ENCODE measurements at places on chromosomes 3 and 15.

DNA sequence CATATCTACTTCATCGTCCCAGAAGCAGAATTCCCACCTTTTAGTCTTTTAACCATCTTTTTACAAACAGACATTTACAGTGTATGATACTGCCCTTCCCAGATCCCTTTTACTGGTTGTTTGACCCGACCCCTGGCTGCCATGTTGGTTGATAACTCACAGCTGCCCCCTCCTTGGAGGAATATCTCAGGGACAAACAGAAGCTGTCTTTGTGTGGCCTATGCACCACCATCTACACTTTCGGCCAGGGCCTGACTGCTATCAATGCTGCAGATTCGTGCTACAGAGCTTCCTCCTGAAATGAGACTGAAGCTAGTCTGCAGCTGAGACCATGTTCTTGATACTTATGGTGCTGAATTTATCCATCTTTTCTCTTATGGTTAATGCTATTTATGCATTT is 6.6 kb upstream of the POLQ start:
- DNase-seq, result peak; percentile 11

- peak; percentile 93 for DNase-seq
These were observed 70.8 kb downstream of the RAP2B start for GRCh38 chr3:153232851-153233271.

- no peak for DNase-seq
These were observed 342.7 kb upstream of the SATB1 start for GRCh38 chr3:18767756-18768303.

DNA sequence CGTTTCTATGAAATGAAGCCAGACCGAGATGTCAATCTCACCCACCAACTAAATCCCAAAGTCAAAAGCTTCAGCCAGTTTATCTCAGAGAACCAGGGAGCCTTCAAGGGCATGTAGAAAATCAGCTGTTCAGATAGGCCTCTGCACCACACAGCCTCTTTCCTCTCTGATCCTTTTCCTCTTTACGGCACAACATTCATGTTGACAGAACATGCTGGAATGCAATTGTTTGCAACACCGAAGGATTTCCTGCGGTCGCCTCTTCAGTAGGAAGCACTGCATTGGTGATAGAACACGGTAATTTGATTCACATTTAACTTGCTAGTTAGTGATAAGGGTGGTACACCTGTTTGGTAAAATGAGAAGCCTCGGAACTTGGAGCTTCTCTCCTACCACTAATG is 41.9 kb upstream of the TRA2B start:
- DNase-seq, result no peak

DNA sequence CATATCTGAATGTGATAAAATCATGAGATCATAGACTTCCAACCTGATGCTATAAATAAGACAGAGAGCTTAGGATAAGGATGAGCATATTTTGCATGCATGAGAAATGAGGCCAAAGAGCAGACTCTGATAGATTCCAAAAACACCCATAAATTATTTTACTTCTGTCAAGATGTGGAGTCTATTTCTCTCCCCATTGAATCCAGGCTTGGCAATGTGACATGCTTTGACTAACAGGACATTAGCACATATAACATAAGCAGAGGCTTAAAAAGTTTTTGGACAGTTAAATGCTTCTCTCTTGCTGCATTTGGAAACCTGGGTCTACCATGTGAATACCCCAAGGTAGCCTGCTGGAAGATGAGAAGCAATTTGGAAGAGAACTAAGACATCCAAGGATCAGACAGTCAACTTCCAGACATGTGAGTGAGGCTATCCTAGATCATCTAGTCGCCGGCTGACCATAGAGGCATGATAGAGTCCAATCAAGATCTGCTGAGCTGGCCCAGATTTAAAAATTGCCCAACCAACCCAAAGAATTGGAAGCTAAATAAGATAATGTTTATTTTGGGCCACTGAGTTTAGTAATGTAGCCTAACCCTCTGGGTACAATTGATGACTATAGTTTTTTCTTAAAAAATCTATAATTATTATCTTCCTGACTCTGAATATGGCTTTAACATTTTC is 30.3 kb downstream of the MYLK start:
- peak; percentile 64 for DNase-seq

DNA sequence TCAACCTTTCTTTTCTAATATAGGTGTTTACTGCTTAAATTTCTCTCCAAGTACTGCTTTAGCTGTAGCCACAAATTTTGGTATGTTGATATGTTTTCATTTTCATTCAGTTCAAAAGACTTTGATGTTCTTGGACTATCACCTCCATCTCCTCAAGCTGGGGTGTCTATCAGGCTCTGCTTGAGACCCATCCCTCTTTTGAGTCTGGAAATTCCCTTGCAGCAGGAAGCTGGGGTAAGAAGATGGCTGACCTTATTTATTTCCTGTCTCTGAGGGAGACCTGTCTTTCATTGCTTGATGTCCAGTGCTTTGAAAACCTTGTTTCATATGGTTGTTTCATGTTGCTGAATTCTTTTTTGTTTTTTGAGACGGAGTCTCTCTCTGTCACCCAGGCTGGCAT is 60.5 kb upstream of the ADPGK start:
- DNase-seq, result no peak

- peak; percentile 23 for DNase-seq
These were observed 78.8 kb upstream of the PCSK6 start for GRCh38 chr15:101568309-101568708.

DNA sequence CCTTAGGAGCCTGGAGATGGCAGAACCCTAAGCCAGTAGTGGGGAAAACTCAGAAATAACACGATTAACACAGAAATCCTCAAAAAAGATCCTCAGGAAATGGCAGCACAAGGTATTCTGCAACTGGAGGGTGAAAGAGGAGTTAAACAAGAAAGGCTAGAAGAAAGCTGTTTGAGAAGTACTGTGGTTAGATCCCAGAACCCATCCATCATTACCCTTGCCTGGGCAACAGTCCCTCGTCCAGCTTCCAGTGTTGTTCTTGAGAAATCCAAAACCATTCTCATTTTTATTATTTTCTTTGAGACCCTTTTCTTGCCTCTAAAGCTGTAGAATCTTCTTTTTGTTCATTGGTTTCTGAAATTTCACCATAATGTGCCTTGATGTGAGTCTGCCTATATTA is 2.7 kb upstream of the CDCP1 start:
- no peak for DNase-seq

- DNase-seq, result peak; percentile 59
These were observed 85.9 kb downstream of the AQP9 start for GRCh38 chr15:58224068-58224467.

DNA sequence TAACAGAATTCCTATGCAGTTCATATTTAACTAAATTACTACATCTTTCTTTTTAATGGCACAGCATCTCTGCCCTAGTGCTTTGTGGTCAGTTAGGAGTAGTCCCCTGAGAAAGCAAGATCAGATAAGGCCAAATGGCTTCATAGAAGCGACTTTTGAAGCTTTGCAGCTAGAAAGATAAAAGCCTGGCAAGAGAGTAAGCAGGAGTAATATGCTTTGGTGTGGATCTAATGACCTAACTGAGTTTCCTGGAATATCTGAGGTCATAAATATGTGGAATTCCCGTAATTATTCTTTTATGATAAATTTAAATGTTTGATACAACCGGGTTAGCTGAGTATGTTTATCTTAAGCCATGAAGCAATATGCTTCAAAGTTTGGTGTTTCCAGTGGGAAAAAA is 374.9 kb upstream of the LRRC3B start:
- no peak for DNase-seq

- DNase-seq, result no peak
These were observed 47.9 kb downstream of the ZNF710 start for GRCh38 chr15:90049030-90049429.

GRCh38 chr3:127858521-127858920 is 36.2 kb upstream of the MGLL start:
- no peak for DNase-seq

DNA sequence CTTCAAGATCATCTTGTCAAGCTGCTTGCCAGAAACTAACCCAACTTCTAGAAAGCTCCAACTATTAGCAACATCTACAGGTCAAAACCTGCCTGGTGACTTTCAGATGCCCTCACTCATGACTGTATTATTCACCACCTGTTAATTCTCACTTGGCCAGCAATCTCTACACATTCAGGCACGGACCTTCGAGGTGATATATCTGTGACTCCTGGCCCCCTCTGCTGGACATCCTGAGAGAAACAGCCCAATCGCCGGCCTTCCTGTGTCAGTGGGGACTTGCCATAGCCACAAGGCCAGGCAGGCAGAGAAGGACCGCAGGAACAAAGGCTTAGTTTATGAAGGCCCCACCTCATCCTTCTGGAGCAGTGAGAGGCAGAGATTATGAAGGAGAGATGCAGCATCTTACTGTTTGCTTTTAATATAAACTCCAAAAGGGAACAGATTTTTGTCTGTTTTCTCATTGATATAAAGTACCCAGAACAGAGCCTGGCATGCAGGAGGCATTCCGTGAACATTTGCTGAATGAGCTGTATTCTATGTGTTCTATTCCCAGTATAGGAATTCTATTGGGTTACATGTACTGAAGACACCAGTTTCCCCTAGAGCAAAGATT is 24.4 kb upstream of the OCA2 start:
- peak; percentile 76 for DNase-seq

DNA sequence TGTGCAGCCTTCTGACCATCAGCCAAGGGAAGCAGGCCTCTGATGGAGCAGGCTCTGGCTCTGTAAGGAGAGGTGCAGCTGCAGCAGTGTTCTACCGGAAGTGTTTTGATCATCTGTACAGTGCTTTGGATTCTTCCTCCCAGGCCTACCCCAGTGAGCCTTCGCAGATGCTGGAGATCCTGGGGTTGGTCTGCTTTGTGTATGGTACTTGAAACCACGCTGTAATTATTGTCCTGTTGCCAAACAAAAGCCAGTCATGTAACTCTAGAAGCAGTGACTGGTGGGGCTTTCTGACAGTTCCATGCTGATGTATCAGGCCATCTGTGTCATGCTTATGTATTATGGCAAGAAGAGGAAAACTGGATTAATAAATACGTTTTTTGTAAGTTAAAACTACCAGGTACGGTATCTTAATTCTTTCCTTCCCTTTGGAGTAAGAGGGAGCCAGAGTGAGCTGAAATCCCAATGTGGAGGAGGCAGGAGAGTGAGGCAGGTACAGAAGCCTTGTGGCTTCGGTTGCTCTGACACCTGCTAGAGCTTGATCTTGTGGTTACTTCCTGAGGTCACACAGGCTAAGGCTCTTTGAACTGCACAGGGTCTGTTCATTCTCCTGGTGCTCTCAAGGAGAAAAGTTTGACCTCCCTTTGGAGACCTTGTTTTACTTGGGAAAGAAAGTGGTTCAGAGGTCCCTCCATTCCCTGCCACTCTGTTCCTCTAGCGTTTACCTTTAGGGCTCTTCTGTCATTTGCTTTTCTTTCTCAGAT is 3.7 kb downstream of the TMEM42 start:
- peak; percentile 2 for DNase-seq

GRCh38 chr3:107211608-107212007 is 165.6 kb upstream of the CCDC54 start:
- DNase-seq, result no peak

- DNase-seq, result peak; percentile 83
These were observed 281.7 kb upstream of the RASGRP1 start for GRCh38 chr15:38846346-38846745.

- no peak for DNase-seq
These were observed 464.1 kb upstream of the TPRG1 start for GRCh38 chr3:188707381-188708288.

DNA sequence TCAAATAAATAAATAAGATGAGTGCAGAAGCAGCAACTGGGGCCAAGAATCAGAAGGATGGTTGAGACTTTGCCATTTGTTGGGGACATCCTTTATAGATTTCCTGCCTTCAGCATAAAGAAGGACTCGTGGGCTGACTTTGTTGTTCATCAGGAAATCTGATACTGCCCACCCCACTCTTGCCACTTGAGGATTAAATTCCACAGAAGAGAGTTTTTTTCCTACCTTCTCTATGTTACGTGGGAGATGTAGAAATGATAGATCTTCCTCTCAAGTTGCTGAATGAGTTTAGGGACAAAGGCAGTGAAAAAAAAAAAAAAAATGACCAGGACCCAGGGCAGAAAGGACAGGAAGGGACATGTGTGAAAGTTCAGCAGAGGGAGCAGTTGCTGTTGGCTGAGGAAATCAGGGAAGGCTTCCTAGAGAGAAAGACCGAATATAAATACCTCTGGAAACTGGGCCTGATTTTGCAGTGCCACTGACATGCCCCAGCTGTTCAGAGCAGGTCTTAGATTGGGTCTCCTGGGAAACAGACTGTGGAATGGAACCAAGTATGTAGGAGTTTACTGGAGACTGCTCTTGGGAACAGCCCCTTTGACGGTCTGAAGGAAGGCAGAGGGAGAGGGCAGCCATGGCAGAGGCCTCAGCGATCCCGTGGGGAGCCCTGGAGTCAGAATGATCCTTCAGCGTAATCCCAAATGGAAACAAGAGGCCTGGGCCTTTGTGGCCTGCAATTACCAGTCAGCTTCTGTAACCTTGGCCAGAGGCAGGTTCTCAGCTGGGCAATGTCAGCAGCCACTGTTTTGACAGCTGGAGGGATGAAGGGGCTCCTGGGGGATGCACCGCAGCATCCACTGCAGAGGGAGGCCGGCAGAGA is 50.9 kb downstream of the C3orf20 start:
- peak; percentile 4 for DNase-seq

GRCh38 chr3:104742044-104742443 is 624.7 kb upstream of the ALCAM start:
- no peak for DNase-seq

GRCh38 chr3:69250014-69250413 is 127.6 kb upstream of the LMOD3 start:
- no peak for DNase-seq

DNA sequence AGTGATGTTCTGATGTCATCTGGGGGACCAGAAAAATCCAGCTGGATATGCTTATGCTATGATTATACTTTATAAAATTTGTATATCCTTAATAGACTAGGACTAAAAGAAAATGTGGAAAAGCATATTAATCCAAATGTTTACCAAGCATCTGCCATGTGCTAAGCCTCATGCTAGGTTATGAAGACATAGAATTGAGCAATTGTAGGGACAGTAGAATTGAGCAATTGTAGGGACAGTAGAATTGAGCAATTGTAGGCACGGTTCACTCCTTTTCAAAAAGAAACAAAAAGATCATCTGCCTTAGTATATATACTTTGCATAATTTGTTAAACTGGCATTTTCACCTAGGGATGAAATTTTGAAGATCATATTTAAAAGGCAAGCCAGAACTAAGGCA is 18.3 kb downstream of the ABHD5 start:
- DNase-seq, result peak; percentile 64

DNA sequence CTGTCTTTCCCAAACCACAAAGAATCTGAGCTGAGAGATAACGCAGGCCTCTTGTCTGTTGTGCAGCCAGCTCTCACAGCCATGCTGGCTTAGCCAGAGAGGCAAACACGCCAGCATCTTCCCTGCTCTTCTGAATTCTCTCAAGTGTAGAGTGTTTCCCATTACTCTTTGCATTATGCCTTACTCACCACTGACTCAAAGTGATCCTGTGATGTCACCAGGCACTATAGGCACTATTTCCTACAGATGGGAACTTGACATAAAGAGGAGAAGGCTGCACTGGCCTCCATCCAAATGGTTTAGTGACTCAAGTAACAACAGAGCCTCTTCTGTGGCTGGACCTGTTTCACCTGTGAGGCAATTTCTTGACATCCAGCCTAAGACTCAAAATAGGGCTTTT is 44.4 kb downstream of the PDZRN3 start:
- DNase-seq, result peak; percentile 71

- peak; percentile 73 for DNase-seq
These were observed 8.0 kb upstream of the CCDC13 start for GRCh38 chr3:42780892-42781700.

Data from EH (cell line).